CD4-positive, alpha-beta T cell treated with Interleukin-15 for 4 hours (primary cell): ENCODE measurements at places on chromosomes 2 and 18.

- DNase-seq, result no peak
Measured at GRCh38 chr2:12287220-12287751, 429.4 kb upstream of the TRIB2 start.

GRCh38 chr2:233919938-233920337 is 2.8 kb downstream of the TRPM8 start:
- DNase-seq, result no peak

GRCh38 chr2:169039702-169040101 is 8.6 kb upstream of the ABCB11 start:
- DNase-seq, result no peak

DNA sequence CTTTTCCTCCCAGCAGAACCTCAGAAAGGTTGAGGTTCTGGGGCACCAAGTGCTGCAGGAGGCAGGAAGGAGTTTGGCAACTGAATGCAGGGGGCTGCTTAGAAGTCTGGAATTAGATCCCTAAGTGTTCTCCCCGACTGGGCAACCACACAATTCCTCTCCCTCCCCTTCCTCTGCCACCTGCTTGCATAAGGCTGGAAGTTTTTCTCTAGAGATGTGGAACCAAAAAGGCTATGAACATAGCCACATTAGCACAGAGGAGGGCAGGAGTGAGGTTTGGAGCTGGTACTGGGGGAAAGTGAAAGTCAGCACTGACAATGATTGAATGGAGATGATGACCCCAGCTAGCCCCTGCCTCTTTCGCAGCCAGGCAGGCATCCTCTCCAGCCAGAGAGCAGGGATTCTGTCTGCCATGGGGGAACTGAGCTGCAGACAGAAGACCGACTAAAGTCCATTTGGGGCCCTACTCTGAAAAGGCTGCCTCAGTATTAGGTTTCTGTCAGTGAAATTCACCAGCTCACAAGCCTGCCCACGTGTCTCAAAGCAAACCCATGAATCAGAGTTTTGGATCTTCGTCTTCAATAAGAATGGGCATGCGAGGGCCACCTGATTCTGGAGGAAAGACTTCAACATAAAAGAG is 87.9 kb upstream of the ITGA6 start:
- peak; percentile 8 for DNase-seq

- no peak for DNase-seq
Measured at GRCh38 chr2:12109363-12110017, 363.1 kb downstream of the LPIN1 start.

GRCh38 chr2:147330925-147331324 is 513.9 kb upstream of the ACVR2A start:
- DNase-seq, result no peak

- DNase-seq, result no peak
Measured at GRCh38 chr2:31231571-31232302, 2.2 kb upstream of the EHD3 start.

DNA sequence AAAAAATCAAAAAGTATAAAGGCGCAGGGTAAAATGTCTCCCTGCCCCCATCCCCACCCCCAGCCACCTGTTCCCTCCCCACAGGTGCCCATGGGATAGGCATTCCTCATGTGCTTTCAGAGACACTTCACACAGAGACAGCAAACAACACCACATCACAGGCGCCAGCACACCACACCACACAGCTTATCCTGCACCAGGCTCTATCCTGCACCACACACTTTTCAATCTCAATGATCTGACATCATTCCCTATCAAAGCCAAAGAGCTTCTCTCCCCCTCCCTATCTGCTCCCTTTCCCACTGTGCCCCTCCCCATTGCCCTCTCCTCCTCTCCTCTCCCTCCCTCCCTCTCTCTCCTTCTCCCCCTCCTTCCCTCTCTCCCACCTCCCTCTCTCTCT is 15.5 kb downstream of the FAM178B start:
- no peak for DNase-seq

DNA sequence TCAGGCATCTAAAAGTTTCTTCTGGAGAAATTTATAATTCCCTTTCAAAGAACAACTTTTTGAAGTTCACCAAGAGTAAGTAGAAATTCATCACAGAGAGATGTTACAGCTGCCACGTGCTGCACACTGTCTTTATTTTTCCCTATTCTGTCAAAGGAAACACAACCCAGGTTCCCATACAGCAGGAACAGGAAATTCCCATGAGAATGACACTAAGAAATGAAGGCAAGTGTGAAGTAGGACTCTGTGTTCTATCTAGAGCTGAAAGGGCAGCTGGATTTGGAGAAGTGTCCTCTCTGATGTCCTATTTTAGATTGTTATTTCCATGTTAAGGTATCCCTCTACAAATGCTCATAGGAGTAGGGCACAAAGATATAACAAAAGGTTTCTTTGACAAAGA is 58.8 kb downstream of the PID1 start:
- DNase-seq, result no peak

DNA sequence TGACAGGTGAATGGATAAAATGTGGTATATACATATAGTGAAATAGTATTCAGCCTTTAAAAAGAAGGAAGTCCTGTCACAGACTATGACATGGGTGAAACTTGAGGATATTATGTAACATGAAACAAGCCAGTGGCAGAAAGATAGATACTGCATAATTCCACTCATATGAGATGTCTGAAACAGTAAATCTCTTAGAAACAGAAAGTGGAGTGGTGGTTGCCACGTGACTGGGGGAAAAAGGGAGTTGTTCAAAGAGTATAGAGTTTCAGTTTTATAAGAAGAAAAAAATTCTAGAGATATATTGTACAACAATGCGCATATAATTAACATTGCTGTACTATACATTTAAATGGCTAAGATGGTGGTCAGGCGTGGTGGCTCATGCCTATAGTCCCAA is 178.2 kb upstream of the ATP5MC3 start:
- DNase-seq, result no peak

DNA sequence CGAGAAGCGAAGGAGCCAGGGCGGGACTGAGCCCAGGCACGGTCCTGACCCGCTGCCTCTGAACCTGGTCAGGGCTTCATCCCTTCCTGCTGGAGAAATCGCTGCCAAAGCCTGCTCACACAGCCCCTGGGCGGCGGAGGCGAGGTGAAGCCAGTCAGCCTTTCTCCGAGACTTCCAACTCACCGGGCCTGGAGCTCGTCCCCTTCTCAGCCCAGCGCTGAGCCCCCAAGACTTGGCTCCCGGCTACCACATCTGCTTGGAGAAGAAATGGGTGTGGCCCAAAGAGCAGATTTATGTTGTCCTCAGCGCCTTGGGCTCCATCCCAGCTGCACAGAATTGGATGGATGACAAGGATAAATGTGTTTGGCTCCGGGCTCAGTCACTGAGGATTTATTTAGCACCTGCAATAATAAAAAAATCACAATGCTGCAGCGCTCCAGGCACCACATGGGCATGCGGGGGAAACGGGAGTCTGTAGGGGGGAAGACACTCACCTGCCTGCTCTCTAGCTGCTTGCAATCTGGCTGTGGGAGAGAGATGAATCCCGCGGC is 64.9 kb downstream of the ACTR2 start:
- no peak for DNase-seq

DNA sequence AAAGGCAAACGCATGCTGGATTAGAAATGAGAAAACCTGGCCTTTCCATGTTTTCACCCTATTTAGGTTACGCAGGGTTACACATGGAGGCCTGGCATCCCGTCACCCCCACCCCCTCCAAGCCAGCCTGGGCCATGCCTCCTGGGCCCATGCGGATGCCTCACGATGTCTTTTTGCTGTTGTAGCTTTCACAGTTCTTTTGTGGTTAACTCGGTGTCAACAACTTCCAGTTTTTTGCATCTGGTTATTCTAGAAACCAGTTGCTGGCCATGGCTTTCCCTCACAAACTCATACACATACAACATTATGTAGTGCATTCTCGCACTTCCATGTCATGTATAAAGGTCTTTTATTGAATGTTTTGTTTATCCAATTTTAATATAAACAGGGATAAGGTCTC is 204.9 kb upstream of the PXDN start:
- DNase-seq, result no peak

DNA sequence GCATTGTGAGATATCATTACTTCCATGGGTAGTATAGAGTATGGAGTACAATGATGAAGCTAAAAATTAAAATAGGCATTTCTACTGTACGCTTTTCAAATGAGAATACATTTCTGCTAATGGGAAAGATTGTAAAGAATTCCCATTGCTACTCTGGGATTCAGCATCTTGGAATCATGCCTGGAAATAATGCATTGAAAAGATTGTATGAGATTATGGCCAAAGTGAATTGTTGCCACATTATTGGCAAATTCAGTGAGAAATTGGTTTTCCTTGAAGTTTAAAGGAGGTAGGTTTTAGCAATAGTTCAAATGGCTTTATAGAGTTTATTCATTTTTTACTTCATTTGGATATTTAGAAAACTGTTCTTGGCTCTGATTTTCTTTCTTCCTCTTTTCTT is 157.9 kb downstream of the GULP1 start:
- no peak for DNase-seq

- DNase-seq, result no peak
Measured at GRCh38 chr2:36453652-36454051, 98.1 kb downstream of the CRIM1 start.

DNA sequence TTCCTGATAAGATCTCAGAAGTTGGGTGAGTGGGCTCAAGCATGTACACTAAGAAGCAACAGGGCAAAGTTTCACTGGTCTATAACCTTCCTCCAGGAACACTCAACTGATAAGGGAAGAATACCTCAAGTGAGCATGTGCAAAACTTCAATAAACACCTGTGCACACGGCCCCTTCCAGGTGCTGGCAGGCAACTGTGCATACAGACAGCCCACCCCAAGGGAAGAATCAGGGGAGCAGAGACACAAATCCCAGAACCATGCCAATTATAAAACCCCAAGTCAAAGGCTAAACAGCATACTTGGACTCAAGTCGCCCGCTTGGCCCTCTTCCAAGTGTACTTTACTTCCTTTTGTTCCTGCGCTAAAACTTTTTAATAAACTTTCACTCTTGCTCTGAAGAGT is 85.9 kb upstream of the RTN4 start:
- no peak for DNase-seq

DNA sequence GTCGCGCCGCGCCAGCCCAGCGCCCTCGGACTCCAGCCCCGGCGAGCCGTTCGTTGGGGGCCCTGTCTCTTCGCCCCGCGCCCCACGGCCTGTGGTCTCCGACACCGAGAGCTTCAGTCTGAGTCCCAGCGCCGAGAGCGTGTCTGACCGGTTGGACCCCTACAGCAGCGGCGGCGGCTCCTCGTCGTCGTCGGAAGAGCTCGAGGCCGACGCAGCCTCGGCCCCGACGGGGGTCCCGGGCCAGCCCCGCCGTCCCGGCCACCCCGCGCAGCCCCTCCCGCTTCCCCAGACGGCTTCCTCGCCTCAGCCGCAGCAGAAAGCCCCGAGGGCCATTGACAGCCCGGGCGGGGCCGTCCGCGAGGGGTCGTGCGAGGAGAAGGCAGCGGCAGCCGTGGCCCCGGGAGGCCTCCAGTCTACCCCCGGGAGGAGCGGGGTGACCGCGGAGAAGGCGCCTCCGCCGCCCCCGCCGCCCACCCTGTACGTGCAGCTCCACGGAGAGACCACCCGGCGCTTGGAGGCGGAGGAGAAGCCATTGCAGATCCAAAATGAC is 1.4 kb downstream of the PHLPP1 start:
- peak; percentile 31 for DNase-seq

DNA sequence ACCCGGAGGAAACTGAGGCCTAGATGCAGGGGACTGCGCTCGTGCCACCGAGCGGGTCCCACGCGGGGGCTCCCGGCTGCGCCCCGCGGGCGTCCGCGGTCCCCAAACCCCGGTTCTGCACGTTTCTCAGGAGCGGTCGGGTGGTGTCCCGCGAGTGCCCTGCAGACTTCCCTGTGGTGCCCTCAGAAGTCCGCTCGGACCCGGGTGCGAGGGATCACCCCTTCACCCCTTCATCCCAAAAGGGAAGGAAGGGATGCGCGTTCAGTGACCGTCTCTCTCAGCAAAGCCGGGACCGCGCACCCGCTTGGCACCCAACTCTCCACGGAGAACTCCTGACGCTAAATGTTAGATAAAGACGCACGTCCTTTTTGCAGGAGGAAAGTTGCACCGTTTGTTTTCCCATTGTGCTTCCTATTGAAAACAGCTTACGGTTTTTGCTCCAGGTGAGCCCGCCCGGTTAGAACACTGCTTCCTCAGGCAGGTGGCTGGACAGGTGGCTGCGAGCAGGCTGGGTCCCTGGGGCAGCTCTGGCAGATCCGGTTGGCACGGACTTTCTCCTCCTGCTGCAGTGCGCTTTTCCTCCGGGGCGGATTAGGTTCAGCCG is 779 bp downstream of the DGKD start:
- no peak for DNase-seq

- no peak for DNase-seq
Measured at GRCh38 chr18:48136827-48137373, 206.4 kb upstream of the SMAD2 start.

GRCh38 chr18:49227441-49228165 is 232.8 kb downstream of the DYM start:
- DNase-seq, result peak; percentile 69

GRCh38 chr2:230267556-230267955 is 42.0 kb downstream of the SP140 start:
- no peak for DNase-seq

DNA sequence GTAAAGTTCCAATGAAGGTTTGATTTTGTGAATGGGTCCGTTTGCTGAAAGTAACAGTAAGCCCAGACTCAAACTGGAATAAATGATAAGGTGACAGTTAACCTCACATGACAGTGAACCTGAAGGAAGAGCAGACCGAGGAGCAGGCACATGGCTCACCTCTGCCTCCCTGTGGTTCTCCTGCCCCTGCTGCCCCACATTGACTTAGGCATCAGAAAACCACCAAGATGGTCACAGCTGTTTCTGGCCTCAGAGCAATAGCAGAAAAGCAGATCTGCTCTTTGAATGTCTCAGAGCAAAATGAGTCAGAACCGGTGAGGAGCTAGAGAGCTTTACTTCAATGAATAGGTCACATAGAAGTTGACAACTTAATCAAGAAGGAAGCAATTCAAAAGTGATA is 487.6 kb downstream of the METTL4 start:
- DNase-seq, result no peak

DNA sequence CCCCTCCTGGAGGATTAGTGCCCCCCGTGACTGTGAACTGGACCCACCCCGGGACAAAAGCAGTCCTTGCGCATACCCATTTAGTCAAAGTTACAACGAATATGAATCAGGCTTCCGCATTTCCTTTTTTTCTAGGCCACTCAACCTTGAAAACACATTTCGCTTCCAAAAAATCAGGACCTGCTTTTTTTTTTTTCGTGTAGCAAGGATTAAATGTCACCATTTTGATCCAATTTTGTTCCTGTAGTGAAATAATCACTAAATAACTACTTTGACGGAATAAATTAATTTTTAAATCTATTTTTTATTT is 464 bp upstream of the FTCDNL1 start:
- DNase-seq, result no peak

GRCh38 chr2:69576880-69577279 is 66.7 kb downstream of the AAK1 start:
- no peak for DNase-seq

DNA sequence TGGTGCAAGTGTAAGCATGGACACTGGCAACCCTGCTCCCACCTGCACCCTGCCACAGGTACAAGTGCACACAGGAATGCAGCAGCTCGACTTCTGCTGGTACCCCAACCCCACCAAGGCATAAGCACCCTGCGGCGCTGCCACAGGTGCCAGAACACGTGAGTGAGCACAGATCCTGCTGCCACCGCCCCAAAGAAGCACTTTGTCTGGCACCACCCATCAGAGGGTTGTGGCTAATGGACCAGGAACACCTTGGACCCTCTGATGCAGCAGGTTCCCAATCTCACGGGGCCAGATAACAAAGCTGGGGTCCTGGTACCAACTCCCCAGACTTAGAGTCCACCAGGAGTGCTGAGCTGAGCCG is 32.2 kb upstream of the SLC14A1 start:
- DNase-seq, result no peak

- no peak for DNase-seq
Measured at GRCh38 chr18:58021504-58021903, 22.5 kb upstream of the NEDD4L start.

GRCh38 chr18:49646873-49647272 is 85.0 kb downstream of the LIPG start:
- DNase-seq, result no peak
